ENCODE measurements at places on chromosomes 4 and X. TPM values are rescaled to one million over a fixed set of nuclear protein-coding genes. Genes with fewer than 3 reads are reported as not detected.

GRCh38 chrX:48981178-48981577 lies 9.5 kb upstream of the KCND1 start:
- H3K4me3 ChIP-seq, result no peak overlapping the region
- H3K27ac ChIP-seq, result no peak overlapping the region
- H3K4me1 ChIP-seq, result no peaks in the 10 kb centered on the region
- H3K27me3 ChIP-seq, result no peaks in the 10 kb centered on the region

GRCh38 chr4:15392053-15392805 lies 35.6 kb upstream of the C1QTNF7 start:
- DNase-seq, result no peak
- H3K4me1 ChIP-seq, result no peaks in the 10 kb centered on the region
- H3K27ac ChIP-seq, result no peak overlapping the region
- no peak overlapping the region for H3K4me3 ChIP-seq
- no peaks in the 10 kb centered on the region for H3K36me3 ChIP-seq

- H3K27me3 ChIP-seq, result no peaks in the 10 kb centered on the region
- H3K36me3 ChIP-seq, result no peaks in the 10 kb centered on the region
- H3K27ac ChIP-seq, result no peak overlapping the region
- no peak for DNase-seq
- no peak overlapping the region for H3K4me3 ChIP-seq
Measured at GRCh38 chr4:66235876-66236275, 565.6 kb upstream of the EPHA5 start.

ITM2A gene
- polyA plus RNA-seq, result 7.1 TPM

USP26 gene
- not detected for polyA plus RNA-seq

DNA sequence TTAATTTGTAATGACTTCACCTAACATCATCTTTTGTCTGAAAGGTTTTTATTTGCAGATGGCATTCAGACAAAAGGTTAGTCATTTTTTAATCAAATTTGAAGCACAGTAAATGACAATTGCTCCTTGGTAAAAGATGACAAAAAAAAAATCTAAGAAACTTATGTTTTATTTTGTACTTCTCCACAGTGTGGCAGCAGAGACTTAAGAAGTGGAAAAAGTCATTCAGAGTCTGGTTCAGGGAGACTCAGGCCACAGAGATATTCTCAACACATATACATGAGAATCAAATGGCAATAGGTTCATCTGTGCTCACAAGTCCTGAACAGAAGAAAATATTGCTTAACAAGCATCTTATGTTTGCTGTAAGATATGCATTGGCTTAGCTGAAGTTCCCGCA lies 436.2 kb downstream of the KCNIP4 start:
- H3K4me3 ChIP-seq, result no peak overlapping the region
- H3K4me1 ChIP-seq, result no peaks in the 10 kb centered on the region
- H3K27ac ChIP-seq, result no peak overlapping the region
- DNase-seq, result peak; percentile 76
- H3K36me3 ChIP-seq, result no peaks in the 10 kb centered on the region

- peaks cover 6% of the 10 kb centered on the region for H3K4me1 ChIP-seq
- H3K4me3 ChIP-seq, result no peak overlapping the region
- no peak overlapping the region for H3K27ac ChIP-seq
Measured at GRCh38 chr4:8541981-8542715, 38.0 kb upstream of the GPR78 start.

DNA sequence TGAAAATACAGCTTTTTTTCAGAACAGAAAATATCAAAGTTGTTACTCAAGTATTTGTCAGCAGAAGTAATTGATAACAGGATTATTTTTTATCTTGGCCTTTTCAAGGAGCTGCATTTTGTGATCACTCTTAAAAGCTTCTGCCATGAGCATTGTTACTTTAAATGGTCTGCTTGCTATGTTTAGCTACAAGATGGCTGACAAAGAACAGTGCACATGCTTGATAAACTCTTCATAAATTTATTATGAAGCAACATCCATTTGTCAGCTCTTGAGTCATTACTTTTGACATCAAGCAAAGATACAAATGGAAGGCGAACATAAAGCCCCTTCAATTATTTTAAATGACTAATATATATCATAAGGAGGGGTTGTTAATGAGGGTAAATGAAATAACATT lies 205.4 kb upstream of the RPS6KA3 start:
- no peak for DNase-seq
- H3K4me1 ChIP-seq, result no peaks in the 10 kb centered on the region
- H3K36me3 ChIP-seq, result no peaks in the 10 kb centered on the region
- no peak overlapping the region for H3K27ac ChIP-seq

RGN gene
- polyA plus RNA-seq, result 15.8 TPM

DNA sequence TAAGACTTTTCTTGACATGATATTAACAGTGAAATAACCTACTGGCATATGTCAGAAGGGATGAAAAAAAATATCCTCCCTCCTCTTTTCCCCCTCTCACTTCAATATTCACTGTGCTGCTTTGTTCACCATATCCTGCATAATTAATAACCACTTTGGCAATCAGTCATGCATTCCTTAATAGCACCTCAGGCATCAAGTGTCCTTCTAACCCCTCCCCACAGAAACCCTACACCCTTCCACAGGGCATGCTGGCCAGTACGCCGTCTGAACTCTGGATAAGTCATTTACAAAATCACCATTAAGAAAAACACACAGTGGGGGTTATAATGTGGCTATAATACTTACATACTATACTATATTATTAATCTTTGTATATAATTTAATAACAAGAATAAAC lies 165.9 kb downstream of the PDGFC start:
- peaks cover 5% of the 10 kb centered on the region for H3K4me1 ChIP-seq
- H3K4me3 ChIP-seq, result no peak overlapping the region
- no peaks in the 10 kb centered on the region for H3K27me3 ChIP-seq
- DNase-seq, result no peak
- H3K36me3 ChIP-seq, result no peaks in the 10 kb centered on the region

RASL11B gene
- 1.3 TPM for polyA plus RNA-seq

DNA sequence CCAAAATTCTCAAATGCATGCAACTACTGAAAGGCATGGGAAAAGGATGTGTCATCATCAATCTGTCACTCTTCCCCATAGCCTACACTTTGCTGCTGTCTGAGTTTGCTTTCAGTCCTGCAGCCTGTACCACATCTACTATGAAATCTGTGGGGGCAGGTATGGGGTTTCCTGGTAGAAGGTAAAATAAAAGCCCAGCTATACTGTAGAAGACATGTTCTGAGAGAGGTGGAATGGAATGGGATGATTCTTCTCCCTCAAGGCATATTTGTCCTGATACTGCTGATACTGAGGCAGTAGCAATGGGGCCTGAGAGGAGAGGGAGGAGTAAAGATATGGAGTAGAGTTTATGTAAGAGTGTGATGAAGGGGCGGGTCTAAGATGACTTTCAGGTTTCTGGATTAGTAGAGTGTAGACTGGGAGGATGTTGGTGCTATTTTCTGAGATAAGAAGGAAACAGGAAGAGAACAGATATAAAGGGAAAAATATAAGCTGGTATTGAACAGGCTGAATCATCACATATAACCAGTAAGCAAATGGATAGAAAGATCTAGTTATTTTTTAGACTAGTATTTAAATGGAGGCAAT lies 38.7 kb upstream of the GYPA start:
- H3K4me3 ChIP-seq, result no peak overlapping the region
- H3K4me1 ChIP-seq, result no peaks in the 10 kb centered on the region
- DNase-seq, result no peak
- no peaks in the 10 kb centered on the region for H3K36me3 ChIP-seq
- no peaks in the 10 kb centered on the region for H3K27me3 ChIP-seq

CCDC149 gene
- polyA plus RNA-seq, result 13.0 TPM

DNA sequence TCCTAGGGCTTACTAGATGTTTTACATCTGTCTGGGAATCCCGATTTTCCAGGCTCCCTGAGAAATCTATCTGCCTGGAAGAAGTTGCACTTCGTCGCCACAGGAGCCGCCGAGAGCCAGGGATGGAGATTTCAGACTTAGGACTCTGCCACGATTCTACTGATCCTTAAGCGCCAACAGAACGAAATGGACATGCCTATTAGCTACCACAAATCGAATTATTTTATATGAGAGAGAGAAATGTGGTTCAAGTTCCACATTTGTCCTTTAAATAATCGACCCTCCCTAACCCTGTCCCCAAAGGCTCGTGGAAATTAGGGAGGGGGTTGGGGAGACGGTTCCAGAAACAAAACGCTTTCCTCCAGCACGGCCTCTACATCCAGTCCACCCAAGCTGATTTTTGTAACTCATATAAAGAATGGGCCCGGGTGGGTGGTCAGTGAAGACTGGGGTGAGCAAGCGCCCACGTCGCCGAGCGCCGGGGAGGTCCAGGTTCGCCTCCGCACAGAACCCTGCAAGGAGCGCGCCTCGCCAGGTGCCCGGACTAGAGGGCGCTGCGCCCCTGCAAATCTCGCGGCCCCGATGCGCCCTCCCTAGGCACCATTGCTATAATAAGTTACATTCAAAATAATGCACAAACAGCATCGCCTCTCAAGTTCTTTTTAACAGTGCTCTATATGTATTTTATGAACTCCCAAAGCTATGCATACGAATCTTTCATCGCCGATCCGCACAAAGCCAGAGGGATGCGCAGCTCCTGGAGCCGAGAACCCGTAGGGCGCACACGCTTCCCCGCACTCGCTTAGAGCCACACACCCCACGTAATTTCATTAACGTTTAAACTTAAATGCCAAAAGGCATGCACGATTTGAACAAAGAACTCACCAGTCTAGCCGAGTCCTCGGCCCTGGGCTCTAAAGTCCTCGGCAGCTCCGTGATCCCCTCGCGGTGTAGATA lies 2.1 kb upstream of the FAT1 start:
- peak overlapping the region; percentile 64 for H3K4me3 ChIP-seq
- peak; percentile 91 for DNase-seq
- H3K27me3 ChIP-seq, result no peaks in the 10 kb centered on the region
- peak overlapping the region; percentile 82 for H3K27ac ChIP-seq
- peaks cover 23% of the 10 kb centered on the region for H3K4me1 ChIP-seq

DNA sequence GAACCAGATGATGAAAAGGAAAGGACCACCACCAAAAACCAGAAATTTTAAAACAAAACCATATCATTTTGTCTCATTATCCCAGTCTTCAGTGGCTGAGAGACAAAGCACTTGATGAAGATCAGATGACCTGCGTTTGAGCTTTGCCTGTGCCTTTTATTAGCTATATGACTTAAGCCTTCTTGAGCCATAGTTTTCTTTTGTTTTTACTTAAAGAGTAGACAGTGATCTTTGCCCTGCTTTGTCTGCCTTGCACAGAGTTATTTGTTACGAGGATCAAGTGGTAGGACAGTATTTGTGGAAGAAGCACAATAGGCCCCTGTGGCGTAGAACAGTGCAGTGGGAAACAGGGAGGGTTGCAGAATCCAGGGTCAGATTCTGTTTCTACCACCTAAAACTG lies 89.9 kb downstream of the SLC10A6 start:
- H3K36me3 ChIP-seq, result no peaks in the 10 kb centered on the region
- no peaks in the 10 kb centered on the region for H3K4me1 ChIP-seq
- no peak for DNase-seq

NCBP2L gene
- 0.08 TPM for polyA plus RNA-seq

- peak; percentile 44 for DNase-seq
- peaks cover 17% of the 10 kb centered on the region for H3K4me1 ChIP-seq
- no peaks in the 10 kb centered on the region for H3K36me3 ChIP-seq
- no peak overlapping the region for H3K4me3 ChIP-seq
- H3K27me3 ChIP-seq, result peaks cover 13% of the 10 kb centered on the region
- no peak overlapping the region for H3K27ac ChIP-seq
Measured at GRCh38 chrX:134000260-134001245, 15.2 kb upstream of the GPC3 start.

Data from lung (tissue), 17 donors.